ENCODE measurements at places on chromosomes 2 and 18.

GRCh38 chr18:76571689-76572088, 76.6 kb upstream of the ZNF516 start:
- DNase-seq = no peak

DNA sequence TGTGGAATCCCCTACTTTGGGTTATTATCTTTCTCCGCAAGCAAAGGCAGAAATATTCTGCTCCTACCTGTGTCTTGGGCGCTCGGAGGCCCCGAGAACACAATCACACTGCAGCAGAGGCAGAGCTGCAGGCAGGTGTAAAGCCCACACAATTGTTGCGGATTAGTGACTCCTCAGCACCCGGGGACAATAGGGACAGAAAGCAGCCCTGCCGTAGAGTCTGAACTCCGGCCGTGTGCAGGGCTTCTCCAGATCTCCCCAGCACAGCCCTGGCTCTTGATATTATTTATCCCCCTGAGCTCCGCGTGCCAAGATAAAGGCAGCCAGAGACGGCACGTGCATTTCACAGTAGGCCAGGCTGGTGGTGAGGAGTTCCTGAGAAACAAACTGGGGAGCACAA, 229.2 kb downstream of the EN1 start:
- DNase-seq = no peak

DNA sequence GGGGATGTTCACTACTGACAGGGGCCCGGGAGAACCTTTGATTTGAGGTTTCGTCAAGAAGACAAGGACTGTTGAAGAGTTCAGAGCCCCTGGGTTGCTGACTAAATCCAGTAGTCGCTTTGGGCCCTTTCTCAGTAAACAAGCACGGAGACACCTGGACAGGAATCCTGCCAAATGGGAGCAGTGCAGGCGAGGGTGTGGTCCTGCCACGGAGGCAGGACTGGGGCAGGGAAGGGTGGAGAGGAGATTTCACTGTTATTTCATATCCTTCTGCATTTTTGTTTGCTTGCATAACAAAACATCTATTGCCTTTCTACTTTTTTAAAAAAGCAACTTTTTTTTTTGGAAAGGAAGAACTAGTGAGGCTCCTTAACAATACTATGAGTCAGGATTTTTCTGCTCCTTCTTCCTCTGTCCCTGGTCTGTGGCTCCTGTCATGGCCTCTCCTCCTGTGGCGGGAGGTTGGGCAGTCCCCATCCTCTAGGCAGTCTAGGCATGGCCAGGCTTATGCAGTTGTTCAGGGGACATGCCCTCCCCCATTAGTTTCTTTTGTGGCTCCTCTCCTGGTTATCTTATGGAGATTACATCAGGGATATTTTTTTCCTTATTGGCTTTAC, 57.7 kb downstream of the ARHGEF4 start:
- no peak for DNase-seq

DNA sequence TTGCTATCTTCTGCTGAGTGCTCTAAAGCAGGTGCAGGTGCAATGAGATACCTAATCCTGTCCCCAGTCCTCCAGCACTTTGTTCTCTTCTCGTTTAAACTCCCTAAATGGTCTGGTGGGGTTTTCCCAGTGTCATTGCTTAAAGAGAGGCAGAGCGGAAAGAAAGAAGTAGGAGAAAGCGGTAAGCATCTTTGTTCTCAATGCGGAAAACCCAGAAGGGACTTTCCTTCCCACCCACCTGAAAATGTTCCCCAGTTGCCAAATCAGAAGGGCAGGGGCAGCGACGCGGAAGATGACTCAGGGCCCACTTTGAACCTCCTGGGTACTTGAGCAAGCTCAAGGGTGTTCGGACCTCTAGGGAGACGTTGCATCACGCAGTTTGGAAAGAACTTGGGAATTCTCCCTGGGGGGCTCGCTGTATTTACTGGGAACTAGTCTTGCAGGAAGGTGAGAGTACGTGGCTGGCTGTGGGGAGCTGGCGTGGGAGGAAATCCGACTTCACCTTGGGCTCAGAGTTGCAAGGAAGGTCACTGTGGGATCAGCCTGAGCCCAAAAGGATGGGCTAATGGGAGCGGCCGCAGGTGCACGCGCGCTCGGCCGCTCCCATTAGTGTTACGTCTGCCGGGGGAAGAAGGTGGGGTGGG, 589 bp upstream of the SGPP2 start:
- DNase-seq = no peak

DNA sequence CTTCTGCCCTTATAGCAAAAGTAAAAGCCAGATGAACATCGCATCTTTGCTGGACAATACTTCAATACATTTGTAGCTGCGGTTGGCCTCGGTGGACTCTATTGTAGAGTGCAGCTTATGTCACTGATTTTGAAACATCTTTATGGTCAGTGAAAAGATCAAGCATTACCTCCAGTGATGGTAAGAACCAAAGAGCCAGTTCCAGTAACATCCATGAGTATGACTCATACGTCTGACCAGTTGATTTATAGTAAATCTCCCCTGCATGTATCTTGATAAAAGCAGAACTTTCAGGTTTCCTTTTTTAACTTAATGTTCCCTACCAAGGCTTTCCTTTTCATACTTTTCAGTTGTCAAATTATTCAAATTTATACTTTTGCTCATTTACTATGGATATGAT, 119.2 kb upstream of the HNRNPA3 start:
- no peak for DNase-seq

DNA sequence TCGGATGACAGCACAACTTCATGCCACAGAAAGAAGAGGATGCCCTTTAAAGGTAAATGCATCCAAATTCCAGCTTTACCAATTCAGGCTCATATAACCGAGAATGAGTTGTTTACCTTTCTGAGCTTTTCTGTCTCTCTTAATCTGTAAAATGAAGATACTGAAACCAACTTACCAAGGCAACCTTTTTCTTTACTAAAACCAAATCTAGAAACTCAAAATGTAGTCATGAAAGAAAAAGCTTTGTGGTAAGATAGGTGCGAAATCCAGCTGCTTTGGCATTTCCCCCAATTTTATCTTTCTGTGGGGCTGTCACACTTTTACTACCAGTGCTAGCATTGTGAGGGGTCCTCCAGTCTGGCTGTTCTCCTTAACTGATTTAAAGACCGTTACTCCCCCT, 240.4 kb downstream of the IKZF2 start:
- DNase-seq = no peak

- no peak for DNase-seq
Observed at GRCh38 chr2:213202011-213202410, 50.6 kb upstream of the IKZF2 start.

DNA sequence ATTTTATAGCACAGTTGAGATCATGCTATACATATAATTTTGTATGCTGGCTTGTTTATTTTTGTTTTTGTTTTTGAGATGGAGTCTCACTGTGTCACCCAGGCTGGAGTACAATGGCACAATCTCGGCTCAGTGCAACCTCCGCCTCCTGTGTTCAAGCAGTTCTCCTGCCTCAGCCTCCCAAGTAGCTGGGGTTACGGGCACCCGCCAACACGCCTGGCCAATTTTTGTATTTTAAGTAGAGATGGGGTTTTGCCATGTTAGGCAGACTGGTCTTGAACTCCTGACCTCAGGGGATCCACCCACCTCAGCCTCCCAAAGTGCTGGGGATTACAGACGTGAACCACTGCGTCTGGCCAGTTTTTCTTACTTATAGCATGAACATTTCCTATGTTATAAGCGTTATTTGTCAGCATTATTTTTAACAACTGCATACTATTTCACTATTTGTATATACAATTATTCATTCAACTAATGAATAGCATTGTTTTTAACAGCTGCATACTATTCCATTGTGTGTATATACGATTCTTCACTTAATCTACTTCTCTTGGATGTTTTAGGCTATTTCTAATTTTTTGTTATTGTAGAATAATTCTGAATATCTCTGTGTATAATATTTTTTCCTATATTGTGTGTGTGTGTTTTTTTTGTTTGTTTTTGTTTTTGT, 3.5 kb downstream of the EHD3 start:
- no peak for DNase-seq

DNA sequence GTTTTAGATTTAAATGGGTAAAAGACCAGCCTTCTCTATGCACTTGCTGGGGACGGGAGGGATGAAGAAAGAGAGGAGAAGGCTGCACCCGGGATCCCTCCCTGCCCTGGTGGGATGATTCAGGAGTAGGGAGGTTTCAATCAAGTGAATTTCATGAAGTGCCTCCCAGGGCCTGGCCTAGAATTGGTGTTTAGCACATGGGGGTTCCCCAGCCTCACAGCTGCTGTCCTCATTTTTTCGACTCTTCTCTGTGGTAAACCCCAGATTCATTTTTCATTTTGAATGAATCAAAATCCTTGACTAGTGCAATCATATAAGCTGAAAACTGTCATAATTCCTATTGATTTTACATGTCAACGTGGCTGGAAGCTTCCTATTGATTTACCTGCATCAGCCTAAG, 81.1 kb downstream of the LPIN1 start:
- no peak for DNase-seq

GRCh38 chr2:222827417-222827816, 33.4 kb upstream of the ACSL3 start:
- no peak for DNase-seq

- DNase-seq = peak; percentile 99
Observed at GRCh38 chr2:112275311-112275886, at the start of gene ZC3H6. Gene ZC3H6 (plus strand): TSS chr2:112275597. CDS start chr2:112275995, 398 bp downstream.
